Neural crest cell (in vitro differentiated cells): ENCODE measurements at places on chromosomes 12 and 14. TPM values are rescaled to one million over a fixed set of nuclear protein-coding genes. Genes with fewer than 3 reads are reported as not detected.

The RNASE7 gene
- not detected in 2 replicates for total RNA-seq

The SERPINA1 gene
- total RNA-seq, result not detected in 2 replicates

GRCh38 chr12:5244513-5244972, 187.4 kb upstream of the NTF3 start:
- peaks cover 25% of the 10 kb centered on the region for H3K4me1 ChIP-seq
- no peak for DNase-seq
- H3K27me3 ChIP-seq, result no peaks in the 10 kb centered on the region
- no peaks in the 10 kb centered on the region for H3K36me3 ChIP-seq
- no peak overlapping the region for H3K4me3 ChIP-seq
- H3K27ac ChIP-seq, result no peak overlapping the region

The PTPN6 gene
- 0.73 and 1.1 TPM in 2 replicates for total RNA-seq

GRCh38 chr12:45216230-45216982, 511 bp downstream of the ANO6 start:
- peaks cover 56% of the 10 kb centered on the region for H3K4me1 ChIP-seq
- H3K27me3 ChIP-seq, result no peaks in the 10 kb centered on the region
- H3K4me3 ChIP-seq, result peak overlapping the region; percentile 99
- peaks cover 5% of the 10 kb centered on the region for H3K36me3 ChIP-seq

GRCh38 chr14:93033983-93034670, 81.6 kb downstream of the ITPK1 start:
- peak overlapping the region; percentile 56 for H3K4me3 ChIP-seq
- peaks cover 82% of the 10 kb centered on the region for H3K4me1 ChIP-seq
- peak overlapping the region; percentile 35 for H3K27ac ChIP-seq
- H3K36me3 ChIP-seq, result no peaks in the 10 kb centered on the region
- DNase-seq, result no peak

- DNase-seq, result no peak
- H3K27me3 ChIP-seq, result no peaks in the 10 kb centered on the region
- H3K4me3 ChIP-seq, result peak overlapping the region; percentile 33
- peaks cover 27% of the 10 kb centered on the region for H3K4me1 ChIP-seq
- H3K27ac ChIP-seq, result no peak overlapping the region
Measured at GRCh38 chr14:55577229-55577628, 2.8 kb upstream of the KTN1 start.

DNA sequence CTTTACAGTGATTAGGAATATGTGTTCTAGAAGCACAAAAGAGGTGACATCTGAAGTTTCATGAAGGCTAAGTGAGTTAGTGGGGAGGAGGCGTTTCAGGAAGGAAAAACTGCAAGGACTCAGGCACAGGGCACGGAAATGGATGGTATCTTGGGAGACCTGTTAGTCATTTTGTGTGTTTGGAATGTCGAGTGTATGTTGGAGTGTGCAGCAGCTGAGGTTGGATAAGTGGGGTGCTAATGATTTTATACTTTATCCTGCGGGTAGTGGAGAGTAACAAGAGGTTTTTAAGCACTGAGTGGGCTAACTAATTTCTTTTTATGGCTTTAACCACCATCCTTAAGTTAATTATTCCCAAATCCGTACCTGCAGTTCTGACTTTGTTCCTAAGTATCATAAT, 571.5 kb upstream of the FBXO33 start:
- no peaks in the 10 kb centered on the region for H3K36me3 ChIP-seq
- no peak for DNase-seq
- H3K27ac ChIP-seq, result no peak overlapping the region

DNA sequence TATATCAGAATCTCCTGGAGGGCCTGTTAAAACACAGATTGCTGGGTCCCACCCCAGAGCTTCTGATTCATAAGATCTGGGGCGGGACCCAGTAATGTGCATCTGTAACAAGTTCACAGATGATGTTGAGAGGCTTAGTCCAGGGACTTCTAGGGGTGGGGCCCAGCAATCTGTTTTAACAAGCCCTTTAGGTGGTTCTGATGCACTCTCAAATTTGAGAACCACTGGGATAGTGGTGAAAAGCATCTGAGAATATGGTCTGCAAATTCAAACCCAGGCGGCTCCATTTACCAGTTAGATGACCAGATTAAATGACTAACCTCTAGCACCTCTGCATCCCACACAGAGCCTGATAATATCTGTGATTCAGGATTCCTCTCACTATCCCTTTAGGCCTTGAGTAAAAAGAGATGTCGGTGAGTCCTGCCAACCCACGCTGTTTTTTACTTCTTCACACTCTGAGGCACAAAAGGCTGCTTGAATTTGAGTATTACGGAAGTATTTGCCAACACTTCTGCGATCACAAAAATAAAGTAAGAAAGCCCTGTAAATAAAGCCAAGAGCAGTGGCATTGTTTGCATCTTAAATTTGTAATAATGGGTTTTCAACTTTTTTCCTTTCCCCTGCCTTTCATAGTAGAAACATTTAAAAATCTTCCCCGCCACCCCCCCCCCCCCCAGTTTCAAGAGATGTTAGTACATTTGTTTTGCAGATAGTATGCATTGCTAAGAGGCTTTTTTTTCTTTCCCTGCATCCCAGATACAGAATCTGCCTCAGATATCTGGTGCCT, 1.8 kb upstream of the FRS2 start:
- H3K36me3 ChIP-seq, result no peaks in the 10 kb centered on the region
- DNase-seq, result no peak
- H3K4me1 ChIP-seq, result peaks cover 33% of the 10 kb centered on the region
- no peak overlapping the region for H3K27ac ChIP-seq
- peak overlapping the region; percentile 21 for H3K4me3 ChIP-seq
- no peaks in the 10 kb centered on the region for H3K27me3 ChIP-seq

DNA sequence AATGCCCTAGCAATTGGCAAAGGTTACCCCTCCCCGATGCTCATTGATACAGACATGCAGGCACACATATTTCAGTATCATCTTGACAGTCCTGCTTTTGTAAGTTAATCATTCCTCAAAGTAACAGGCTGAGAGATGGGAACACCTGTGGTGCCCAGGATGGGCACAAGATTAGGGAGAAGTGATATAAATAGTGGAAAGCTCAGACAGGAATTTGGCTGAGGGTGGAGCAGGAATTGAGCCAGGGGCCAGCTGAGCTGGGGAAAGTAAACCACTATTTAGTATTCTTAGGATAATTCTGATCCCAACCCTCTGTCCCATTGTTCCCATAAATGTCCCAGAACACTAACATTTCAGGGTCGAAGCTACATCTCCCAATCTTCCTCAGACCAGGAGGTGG, 38.3 kb downstream of the DAO start:
- no peak overlapping the region for H3K4me3 ChIP-seq
- no peaks in the 10 kb centered on the region for H3K4me1 ChIP-seq
- no peak overlapping the region for H3K27ac ChIP-seq
- peaks cover 26% of the 10 kb centered on the region for H3K27me3 ChIP-seq
- H3K36me3 ChIP-seq, result no peaks in the 10 kb centered on the region

DNA sequence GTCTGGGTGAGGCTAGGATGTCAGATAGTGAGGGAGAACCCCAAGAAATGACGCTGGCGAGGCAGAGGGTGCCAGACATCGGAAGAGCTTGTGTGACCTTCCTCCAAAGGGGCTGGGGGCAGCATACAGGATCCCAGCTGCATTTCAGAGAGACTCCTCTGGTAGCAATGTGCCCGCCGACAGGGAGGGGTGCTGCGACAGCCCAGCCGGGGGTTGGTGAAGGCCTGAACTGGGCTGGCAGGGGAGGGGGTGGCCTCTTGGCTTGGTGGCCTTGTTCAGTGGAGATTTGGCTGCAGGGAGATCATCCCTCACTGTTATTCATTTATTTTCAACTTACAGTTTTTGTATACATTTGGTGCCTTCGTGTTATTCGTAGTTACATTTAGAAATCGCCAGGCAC, 5.2 kb downstream of the TCHP start:
- no peak overlapping the region for H3K27ac ChIP-seq
- no peak for DNase-seq
- H3K36me3 ChIP-seq, result peaks cover 13% of the 10 kb centered on the region

The SMIM41 gene
- not detected in 2 replicates for total RNA-seq

The VIPAS39 gene
- total RNA-seq, result 22.9 and 23.6 TPM in 2 replicates

DNA sequence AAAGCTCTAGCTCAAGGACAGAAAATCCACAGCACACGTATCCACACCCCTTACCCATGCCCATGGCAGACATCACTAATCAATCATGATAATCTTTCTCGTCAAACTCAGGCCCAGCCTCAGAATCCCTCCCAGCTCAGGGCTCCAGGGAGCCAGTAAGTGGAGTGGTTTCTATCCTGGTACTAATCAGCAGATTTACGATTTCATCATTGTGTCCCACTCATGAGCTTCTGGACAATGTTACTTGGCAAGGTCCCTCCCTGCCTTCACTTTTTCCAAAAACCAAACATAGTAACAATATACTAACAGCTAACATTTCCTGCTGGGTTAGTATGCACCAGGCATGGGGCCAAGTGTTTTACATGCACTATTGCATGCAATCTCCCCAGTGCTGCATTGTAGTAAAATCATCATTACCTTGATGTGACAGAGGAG, 45.8 kb upstream of the NCOR2 start:
- DNase-seq, result no peak
- H3K27me3 ChIP-seq, result peaks cover 2% of the 10 kb centered on the region
- no peaks in the 10 kb centered on the region for H3K36me3 ChIP-seq
- no peak overlapping the region for H3K27ac ChIP-seq

The OTUB2 gene
- total RNA-seq, result 4.4 and 4.8 TPM in 2 replicates

DNA sequence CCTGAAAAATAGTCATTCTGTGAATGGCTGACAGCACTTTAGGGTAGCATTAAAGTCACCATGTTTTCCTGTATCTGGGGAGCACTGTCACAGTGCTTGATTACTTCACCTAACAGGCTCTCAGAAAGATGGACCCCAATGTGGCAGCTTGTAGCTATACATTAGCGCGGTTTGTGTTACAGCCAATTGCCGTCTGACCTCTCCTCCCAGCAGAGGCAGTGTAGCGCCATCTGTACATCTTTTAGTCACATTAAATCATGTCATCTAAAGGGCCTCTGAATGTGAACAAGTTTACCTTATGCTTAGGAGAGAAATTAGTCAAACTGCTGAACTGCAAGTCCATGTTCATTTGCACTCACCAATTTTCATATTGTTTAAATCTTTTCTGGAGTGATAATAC, 113.7 kb downstream of the LMO3 start:
- no peak overlapping the region for H3K27ac ChIP-seq
- no peak for DNase-seq
- no peaks in the 10 kb centered on the region for H3K4me1 ChIP-seq

GRCh38 chr12:16523951-16524331, 82.0 kb downstream of the LMO3 start:
- H3K27me3 ChIP-seq, result no peaks in the 10 kb centered on the region
- no peak for DNase-seq
- no peaks in the 10 kb centered on the region for H3K36me3 ChIP-seq

DNA sequence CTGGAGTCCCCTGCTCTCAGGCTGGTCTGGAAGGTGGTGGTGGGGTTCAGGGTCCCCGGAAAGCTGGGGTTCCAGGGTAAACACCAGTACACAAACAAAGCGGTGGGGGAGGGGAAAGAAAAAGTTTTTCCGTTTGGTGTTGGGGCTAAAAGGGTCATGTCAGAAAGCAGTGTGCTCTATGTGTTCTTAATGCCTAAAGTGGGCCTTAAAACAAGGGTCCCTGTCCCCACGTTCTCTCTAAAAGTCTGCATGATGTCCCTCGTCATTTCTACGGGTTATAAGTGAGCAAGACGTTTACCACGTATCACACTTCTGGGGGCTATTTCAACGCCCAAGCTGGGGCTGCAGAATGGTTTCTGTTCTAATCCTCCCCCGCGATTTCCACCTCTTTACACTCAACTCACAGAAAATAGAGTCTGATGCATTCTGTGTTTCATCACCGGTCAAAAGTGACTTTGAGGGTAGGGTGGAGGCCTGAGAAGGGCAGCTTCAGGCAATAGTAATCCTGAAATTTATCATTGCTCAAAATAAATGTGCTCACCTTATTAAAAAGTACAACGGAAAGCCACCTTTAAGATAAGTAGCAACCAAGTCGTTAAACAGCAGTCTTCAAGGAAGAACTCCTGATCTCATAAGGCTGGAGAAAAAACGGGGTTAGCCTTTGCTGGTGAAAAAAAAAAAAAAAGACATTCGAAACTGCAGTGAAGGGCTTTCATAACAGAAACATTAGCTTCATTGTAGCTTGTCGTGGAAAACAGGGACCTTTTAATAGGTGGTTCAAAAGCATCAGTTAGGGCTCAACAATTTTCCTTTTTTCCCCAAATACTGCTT, 63.9 kb upstream of the PTGR2 start:
- peaks cover 3% of the 10 kb centered on the region for H3K27me3 ChIP-seq
- H3K27ac ChIP-seq, result peak overlapping the region; percentile 65
- peaks cover 81% of the 10 kb centered on the region for H3K4me1 ChIP-seq
- H3K36me3 ChIP-seq, result no peaks in the 10 kb centered on the region

GRCh38 chr12:99906786-99907579, 77.8 kb downstream of the ANKS1B start:
- no peak for DNase-seq
- H3K27me3 ChIP-seq, result no peaks in the 10 kb centered on the region

DNA sequence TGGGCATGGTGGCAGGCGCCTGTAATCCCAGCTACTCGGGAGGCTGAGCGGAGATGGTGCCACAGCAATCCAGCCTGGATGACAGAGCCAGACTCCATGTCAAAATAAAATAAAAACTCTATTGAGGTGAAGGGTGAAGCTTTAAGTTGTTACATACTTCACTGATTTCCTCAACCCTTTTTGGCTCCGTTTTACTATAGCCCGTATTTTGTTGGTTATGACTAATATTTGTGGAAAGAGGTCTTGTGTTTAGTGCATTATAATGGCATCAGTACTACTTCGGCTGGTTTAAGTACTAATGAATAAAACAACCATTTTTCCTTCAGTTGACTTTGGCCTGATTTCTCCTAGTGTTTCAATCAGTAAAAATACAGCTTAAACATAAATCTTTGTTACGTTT, 27.0 kb upstream of the SLC2A14 start:
- no peaks in the 10 kb centered on the region for H3K27me3 ChIP-seq
- DNase-seq, result no peak
- no peak overlapping the region for H3K27ac ChIP-seq
- no peak overlapping the region for H3K4me3 ChIP-seq
- H3K36me3 ChIP-seq, result no peaks in the 10 kb centered on the region
- H3K4me1 ChIP-seq, result no peaks in the 10 kb centered on the region

GRCh38 chr14:105282098-105282725, 18.6 kb downstream of the BRF1 start:
- no peaks in the 10 kb centered on the region for H3K27me3 ChIP-seq
- peaks cover 18% of the 10 kb centered on the region for H3K4me1 ChIP-seq
- no peak overlapping the region for H3K4me3 ChIP-seq
- H3K27ac ChIP-seq, result no peak overlapping the region

The P2RX7 gene
- total RNA-seq, result 0.12 and 0.27 TPM in 2 replicates

DNA sequence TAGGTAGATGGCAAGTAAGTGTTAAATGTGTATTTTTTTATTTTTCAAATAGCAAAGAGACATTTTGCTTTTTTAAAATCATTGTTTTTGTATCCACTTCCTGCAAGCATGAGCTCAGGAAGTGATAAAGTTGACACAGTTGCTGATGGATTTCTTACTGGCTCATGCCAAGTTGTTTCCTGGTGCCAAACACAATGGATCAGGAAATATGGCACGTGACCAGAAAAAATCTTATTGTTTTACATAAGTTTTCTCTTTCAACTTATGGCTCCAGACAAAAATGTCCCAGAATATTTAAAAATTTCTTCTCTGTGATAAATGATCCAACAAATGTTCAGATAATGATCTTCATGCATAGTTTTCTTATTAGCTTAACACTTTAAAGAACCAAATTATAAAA, 1279.1 kb upstream of the FLRT2 start:
- DNase-seq, result no peak
- H3K4me1 ChIP-seq, result peaks cover 18% of the 10 kb centered on the region
- no peak overlapping the region for H3K4me3 ChIP-seq
- H3K36me3 ChIP-seq, result no peaks in the 10 kb centered on the region
- no peak overlapping the region for H3K27ac ChIP-seq
- no peaks in the 10 kb centered on the region for H3K27me3 ChIP-seq

The SOX5 gene
- total RNA-seq, result 86.6 and 86.8 TPM in 2 replicates
